ENCODE measurements at places on chromosomes 3 and 15.

DNA sequence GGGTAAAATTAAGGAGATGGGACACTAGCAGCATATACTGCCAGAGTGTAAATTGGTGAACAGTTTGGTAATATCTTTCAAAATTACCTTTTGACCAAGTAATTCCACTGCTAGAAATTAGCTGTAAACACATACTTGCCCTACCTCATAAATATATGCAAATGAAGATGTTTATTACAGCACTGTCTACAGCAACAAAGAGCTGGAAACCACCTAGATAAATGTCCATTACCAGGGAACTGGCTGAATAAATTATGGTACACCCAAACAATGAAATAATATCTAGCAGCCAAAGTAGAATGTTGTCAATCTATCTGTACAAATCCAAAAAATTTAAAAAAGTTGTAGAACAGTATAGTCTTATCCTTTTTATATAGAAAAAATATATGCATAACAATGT lies 105.9 kb upstream of the FAM3D start:
- no peak for DNase-seq

DNA sequence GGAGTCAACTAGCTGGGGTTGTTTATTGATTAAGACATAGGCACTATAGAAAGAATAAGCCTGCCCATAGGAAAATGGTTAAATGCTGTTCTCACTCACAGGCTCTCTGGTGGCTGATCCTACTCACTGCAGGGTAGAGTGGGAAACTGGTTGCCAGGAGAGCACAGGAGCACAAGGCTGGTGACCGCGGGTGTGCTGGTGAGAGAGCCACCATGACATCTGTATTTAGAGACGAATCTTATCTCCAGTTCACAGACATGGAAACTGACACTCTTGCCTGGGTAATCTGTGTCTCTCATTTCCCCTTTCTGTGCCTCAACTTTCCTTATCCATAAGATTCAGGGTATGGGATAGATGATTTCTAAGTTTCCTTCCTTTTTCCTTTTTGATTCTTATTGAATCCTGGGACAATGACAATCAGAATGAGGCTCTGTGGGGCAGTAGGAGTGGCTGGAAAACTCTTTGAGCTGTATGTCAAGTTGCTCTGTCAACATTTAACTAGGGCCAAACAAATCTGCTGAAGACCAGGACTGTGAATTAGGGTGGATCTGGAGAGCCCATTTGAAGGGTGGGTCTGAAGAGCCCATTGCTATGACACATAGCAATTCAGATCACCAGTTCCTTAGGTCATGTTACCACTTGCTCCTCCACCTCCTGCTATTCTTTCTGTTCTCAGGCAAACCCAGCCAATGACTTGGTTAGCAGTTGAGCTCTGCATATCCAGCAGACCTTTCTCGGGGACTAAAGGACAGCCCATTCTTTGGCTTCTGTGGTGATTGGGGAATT lies 286.1 kb upstream of the TBL1XR1 start:
- DNase-seq, result no peak

GRCh38 chr3:112027826-112028225 lies 6.7 kb upstream of the TMPRSS7 start:
- DNase-seq, result no peak

- peak; percentile 68 for DNase-seq
Measured at GRCh38 chr3:141940194-141940776, 63.8 kb downstream of the ATP1B3 start.

- DNase-seq, result no peak
Measured at GRCh38 chr3:177571944-177572315, 374.6 kb upstream of the TBL1XR1 start.

DNA sequence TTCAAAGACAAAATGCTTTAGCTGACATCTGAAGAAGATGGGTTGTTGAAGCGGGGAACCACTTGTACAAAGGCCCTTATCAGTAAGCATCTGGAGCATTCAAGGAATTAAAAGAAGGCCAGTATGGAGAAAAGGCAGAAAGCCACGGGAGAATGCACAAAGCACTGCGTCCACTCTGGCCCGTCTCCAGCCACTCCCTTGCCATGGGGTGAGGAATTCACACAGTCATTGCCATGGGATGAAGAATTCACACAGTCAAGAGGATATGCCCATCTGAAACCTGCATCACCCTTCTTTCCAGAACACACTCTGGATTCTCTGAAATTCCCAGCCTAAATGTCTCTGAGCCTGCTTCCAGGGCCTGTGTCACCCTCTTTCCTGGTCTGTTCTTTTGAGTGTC lies 26.7 kb upstream of the STAG1 start:
- DNase-seq, result no peak

GRCh38 chr15:64767203-64767602 lies 8.2 kb downstream of the RBPMS2 start:
- no peak for DNase-seq

GRCh38 chr15:59738676-59739075 lies 49.6 kb upstream of the BNIP2 start:
- no peak for DNase-seq

DNA sequence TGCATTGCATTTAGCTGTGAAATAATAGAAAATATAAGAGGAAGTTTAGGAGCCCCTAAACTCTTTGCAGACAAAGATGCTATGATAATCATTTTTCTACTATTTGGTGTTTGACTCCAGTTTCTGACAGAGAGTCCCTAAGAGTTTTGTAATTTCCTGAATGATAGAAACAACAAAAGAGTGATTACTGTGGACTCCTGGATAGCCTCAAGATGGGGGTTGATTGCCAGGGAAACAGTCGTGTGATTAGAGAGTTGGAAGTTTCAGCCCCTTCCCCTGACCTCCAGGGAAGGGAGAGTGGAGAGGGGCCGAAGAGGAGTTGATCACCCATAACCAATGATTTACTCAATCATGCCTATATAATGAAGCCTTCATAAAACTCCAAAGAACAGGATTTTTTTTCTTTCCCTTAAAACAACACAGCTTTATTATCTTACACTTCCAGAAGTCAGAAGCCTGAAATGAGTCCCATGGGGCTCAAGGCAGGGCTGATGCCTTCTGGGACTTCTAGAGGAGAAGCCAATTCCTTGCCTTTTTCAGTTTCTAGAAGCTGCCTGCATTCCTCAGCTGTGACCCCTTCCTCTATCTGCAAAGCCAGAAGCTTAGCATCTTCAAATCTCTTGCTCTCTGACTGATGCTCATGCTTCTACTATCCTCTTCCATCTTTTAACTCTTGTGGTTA lies 292.3 kb upstream of the ZPLD1 start:
- DNase-seq, result no peak

- no peak for DNase-seq
Measured at GRCh38 chr3:184561913-184562877, 610 bp downstream of the EPHB3 start.

GRCh38 chr15:84023636-84024035 lies 211.9 kb upstream of the GOLGA6L4 start:
- DNase-seq, result peak; percentile 15

DNA sequence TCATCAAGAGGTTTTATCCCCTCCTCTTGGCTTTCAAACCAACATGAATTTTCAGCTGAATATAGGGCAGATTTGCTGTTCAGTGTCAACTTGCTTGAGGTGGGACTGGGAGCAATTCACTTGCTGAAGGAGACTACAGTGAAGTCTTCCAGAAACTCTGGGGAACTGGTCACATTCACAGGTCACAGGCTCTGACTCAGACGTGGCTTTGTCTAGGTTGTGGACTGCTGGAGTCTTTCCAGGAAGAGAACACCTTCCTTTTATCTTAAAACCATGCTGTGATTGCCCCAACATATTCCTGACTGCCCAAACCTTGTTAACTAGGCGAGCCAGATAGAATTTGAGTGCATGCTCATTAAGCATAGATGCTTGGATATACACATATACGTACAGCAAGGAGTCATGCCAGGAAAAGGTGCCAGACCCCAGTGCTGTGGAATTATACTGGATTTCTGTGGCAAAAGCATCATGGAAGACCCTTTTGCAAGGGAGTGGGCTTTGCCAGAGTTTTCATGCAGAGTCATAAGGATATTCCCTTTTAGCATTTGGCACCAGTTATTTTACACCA lies 399.1 kb upstream of the TBL1XR1 start:
- DNase-seq, result peak; percentile 85

DNA sequence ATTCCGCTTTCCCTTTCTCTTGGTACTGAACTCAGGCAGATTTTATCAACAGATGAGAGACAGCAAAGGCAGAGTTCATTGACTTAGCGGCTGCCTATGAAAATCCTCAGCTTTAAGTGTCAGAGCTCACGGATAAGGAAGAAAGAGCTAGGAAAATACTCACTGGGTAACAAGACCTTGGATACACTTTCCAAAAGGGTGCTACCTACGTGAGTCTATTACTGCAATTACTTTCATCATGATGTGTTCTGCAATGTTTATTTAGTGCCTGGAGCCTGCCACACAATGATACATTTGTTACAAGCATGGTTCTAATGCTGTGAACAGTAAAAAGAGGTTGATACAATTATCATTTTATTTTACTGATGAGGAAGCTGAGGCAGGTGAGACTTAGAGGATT lies 177.5 kb downstream of the GRM7 start:
- DNase-seq, result no peak

DNA sequence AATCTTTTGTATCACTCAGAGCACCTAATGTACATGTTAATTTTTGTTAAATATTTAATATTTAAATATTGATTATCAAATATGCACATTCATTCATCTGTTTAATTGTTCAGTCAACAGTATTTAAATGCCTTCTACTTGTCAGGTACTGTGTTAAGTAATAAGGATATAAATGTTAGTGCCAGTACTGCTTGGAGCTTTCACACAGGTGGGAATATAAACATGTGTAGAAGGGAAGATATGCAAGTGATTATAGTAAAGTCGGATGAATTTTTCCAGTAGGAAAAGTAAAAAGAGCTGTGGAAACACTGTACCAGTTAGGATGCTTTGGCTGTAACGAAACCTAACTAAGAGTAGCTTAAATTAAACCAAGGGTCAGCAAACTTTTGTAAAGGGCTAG lies 95.4 kb downstream of the RSRC1 start:
- no peak for DNase-seq

GRCh38 chr3:38640661-38641452 lies 8.6 kb downstream of the SCN5A start:
- DNase-seq, result no peak

- no peak for DNase-seq
Measured at GRCh38 chr3:17846466-17846865, 104.0 kb upstream of the TBC1D5 start.

DNA sequence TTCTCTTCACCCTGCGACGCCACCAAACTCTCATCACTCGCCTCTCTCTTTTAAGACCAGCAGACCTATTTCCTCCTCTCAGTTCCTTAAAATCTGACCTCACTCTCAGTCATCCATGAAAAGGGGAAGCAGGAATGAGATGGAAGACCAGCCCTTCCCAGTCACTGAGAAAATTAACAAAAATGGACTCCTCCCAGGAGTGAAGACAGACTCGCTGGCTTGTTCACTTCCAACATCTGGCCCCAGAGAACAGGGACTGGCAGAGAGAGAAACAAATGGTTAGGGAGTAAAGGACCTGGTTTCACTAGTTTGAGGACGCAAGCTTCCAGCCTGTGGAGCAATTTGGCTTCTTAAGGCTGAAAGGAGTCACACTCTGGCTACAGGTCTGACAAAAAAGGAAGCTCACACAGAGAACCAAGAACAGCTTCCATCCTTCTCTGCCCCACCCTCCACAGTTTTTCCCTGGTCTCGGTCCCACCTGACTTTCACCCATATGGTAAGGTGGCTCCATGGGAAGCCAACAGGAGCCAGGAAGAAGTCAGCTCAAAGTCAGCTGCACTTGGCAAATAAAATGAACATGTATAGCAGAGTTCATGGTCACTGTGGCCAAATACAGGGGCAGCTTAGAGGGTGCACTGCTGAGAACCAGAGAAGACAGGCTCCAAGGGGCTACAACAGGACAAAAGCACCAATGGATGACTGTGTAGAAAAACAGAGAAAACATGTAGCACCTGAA lies 57.2 kb downstream of the ITGB5 start:
- DNase-seq, result no peak

- no peak for DNase-seq
Measured at GRCh38 chr3:4447295-4447999, 19.6 kb downstream of the SUMF1 start.

GRCh38 chr15:45551676-45552075 lies 29.1 kb upstream of the SLC30A4 start:
- DNase-seq, result no peak

DNA sequence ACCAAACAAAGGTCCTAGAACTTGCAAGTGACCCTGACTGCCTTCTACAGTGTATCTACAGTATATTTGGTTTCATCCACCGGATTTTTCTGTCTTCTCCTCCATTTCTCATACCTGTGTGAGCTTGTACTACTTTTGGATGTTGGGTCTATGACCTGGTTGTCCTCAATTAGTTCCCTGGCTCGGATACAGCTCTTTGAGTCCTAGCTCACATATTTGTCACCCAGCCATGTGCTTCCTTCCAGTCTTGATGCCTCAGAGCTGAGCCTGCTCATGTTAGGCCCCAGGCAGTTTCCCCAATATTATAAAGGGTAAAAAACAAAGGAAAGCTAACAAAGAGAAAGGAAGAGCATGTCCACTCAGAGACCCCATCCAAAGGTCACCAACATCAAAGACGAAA lies 28.2 kb downstream of the ZNF385D start:
- DNase-seq, result no peak

DNA sequence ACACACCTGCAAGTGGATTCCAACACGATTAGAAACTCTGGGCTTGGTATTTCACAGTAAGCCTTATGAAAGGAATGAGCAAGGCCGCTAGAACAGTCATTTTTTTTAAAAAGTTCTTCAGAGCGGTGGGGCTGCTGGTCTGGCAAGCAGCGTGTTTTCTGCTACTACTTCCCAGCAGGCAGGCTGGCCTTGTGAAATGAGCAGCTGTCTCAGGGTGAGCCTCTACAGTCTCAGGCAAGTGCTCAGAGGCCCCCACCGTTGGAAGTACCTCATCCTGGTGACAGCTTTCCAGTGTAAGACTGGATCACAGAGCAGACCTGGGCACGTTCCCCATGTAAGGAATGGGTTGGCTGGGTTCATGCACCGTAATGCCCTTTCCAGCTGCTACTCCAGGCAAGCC lies 119.2 kb downstream of the LRIG1 start:
- DNase-seq, result no peak

DNA sequence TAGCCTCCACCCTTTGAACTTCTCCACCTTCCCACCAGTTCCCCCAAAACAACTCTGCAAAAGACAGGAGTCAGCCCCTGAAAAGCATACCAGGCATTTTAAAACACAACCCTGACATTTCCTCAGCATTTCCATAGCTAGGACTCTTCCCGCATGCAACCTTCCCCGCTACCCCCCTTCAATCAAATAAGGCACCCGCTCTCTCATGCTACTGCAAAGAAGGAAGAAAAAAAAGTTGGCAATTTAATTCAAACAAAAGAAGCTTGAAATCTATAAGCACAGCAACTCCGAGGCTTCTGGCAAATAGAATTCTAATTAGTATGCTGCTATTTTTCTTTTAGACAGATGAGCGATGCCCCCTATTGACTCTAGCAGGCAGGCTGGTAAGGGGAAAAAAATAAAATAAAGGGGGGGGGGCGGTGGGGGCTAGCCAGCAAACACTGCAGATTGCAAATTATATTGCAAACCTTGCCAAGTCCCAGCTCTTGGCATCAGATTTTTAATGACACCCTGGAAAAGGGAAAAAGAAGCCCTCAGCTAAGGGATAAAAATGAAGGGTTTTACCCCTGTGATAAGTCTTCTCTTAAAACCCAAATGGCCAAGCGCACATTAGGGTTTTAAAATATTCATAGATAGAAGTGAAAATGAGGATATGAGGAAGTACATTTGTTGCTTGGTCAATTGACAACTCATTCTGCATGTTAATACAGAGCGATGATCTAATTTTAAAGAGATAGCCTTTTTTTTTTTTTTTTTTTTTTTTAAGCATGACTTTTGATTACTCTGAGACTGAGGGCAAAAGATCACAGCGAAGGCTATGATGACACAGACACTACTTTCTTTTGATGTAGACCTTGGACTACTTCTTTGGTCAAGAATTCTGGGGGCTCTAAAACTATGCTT lies 255.2 kb downstream of the NR2F2 start:
- no peak for DNase-seq

Measured in RCC 7860 (cell line).